Esophagus squamous epithelium (tissue), 5 donors: ENCODE measurements at places on chromosomes 11 and 22. TPM values are rescaled to one million over a fixed set of nuclear protein-coding genes. Genes with fewer than 3 reads are reported as not detected.

DNA sequence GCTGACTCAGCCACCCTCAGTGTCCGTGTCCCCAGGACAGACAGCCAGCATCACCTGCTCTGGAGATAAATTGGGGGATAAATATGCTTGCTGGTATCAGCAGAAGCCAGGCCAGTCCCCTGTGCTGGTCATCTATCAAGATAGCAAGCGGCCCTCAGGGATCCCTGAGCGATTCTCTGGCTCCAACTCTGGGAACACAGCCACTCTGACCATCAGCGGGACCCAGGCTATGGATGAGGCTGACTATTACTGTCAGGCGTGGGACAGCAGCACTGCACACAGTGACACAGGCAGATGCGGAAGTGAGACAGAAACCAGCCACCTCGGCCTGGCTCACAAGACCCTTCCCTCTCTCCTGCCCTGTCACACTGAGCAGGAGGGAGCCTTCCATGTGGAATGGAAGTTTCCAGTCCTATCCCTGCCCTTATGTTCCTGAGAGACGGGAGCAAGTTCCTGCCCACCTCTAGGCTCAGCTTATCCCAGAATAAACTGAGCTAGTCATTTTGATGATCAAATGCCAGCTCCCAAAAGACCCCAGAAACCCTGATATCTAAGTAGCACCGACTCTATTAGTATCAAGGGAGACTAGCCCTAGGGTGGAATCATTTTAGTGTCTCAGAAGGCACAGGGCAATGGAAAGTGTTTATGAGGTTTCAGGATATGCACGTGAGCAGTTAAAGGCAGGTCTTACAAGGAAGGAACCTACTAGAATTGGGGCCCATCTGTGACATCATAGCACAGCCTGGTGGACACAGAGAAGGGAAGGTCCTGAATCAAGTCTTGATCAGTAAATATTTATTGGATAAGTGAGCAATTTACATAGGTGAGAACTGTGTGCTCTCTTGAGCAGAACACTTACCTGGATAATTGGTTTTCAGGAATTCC, 6.3 kb upstream of the IGLL5 start:
- no peaks in the 10 kb centered on the region for H3K36me3 ChIP-seq
- H3K27me3 ChIP-seq = no peaks in the 10 kb centered on the region
- DNase-seq = no peak

DNA sequence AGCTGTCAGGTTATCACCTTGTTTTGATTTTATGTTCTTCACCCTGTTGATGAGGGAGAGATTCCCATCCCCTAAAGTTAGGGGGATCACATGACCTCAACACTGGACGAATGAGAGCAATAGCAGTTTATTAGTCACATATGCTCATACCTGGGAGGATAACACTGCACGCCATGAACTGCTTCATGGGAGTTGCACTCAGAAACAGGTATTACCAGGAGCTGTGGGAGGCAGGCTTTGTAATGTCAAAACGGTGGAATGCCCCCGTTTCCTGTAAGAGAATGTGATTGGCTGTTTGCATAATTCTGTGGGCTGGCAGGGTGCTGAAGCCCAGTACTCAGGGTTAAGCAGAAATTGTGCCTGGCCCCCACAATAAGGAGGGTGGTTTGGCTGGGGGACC, 3.2 kb upstream of the THY1 start:
- H3K27me3 ChIP-seq = peaks cover 59% of the 10 kb centered on the region
- DNase-seq = no peak
- no peak overlapping the region for H3K4me3 ChIP-seq
- H3K4me1 ChIP-seq = peaks cover 26% of the 10 kb centered on the region

DNA sequence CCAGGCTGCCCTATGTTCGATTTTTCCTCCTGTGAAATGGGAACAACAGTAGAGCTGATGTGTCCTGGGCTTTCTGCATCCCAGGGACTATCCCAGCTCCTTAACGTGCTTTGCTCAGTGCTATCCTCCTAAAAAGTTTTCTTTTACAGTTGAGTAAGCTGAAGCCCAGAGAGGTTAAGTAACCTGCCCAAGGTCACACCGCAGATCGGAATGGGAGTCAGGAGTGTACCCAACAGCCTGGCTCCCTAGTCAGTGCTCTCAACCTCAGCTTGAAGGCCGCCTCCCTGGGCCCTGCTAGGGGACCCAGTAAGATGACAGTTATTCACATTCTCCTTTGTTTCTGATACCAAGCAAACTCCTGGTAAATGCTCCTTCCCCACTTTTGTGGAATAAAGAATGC, 45.9 kb downstream of the PARVB start:
- H3K4me3 ChIP-seq = no peak overlapping the region
- no peaks in the 10 kb centered on the region for H3K36me3 ChIP-seq
- H3K27ac ChIP-seq = no peak overlapping the region
- H3K27me3 ChIP-seq = no peaks in the 10 kb centered on the region

DNA sequence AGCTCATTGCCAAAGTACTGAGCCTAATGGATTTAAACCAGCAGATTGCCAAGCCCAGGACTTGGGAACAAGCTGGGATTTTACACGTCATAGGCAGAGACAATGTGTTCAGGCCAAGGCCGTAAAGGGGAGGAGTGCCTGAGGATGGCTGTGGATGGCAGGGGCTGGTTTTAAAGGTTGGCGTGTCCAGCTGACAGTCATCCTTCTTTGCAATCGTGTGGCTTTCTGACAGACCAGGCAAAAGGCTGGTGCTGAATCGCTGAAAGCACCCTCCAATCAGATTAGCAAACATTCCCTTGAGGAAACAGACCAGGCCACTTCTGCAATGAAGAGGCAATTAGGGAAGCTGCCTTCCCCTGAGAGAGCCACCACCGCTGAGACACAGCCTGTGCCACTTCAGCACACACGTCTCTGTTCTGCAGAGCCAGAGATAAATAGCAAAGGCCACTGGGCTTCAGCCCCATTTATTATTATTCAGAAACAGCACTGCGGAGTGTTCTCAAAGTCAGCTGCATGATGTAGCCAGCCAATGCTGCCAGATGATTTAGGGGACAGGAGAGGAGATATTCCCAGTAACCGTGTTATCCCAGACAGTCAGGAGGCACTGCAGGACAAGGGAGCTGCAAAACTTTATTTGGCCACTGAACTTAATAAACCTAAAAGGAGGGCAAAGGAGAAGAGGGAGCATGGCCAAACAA, 54.2 kb upstream of the CSNK2A3 start:
- no peaks in the 10 kb centered on the region for H3K36me3 ChIP-seq
- no peak overlapping the region for H3K4me3 ChIP-seq
- H3K4me1 ChIP-seq = peaks cover 70% of the 10 kb centered on the region
- no peak for DNase-seq

- peaks cover 22% of the 10 kb centered on the region for H3K4me1 ChIP-seq
- no peak for DNase-seq
- no peaks in the 10 kb centered on the region for H3K36me3 ChIP-seq
- no peaks in the 10 kb centered on the region for H3K27me3 ChIP-seq
Observed at GRCh38 chr22:40235308-40235707, 57.6 kb downstream of the TNRC6B start.

DNA sequence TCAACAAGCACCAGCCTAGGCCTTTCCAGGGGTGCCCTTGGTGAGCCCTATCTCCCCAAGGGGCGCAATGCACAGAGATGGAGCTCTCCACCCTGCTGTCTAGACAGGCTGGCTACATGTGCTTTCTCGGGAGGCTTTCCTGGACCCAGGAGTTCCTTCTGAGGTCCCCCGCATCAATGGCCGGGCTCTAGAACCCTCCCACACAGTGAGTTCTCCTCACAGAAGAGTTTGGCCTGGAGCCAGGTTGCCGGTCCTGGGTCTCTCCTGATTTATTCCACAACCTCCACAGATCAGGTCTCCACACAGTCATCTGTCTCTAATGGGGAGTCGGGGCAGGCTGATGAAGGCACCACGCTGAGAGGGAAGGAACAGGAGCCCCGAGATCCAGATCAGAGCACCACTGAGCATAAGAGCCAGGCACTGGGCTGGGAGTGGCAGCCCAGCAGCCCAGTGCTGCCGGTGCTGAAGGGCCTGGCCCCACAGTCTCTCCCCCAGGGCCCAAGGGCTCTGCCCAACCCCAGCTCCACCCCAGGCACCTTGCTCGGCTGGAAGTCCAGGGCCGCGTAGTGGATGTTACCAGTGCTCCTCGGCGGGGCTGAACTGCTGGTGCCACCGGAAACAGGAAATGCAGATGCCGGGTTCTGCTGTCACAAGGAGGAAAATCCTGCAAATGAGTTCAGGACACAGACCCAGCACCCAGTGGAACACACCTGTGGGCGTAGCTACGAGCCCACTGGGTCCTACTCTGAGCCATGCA, 44.7 kb downstream of the GAB4 start:
- no peak overlapping the region for H3K27ac ChIP-seq
- H3K4me1 ChIP-seq = no peaks in the 10 kb centered on the region
- no peaks in the 10 kb centered on the region for H3K27me3 ChIP-seq
- no peak for DNase-seq
- no peak overlapping the region for H3K4me3 ChIP-seq

DNA sequence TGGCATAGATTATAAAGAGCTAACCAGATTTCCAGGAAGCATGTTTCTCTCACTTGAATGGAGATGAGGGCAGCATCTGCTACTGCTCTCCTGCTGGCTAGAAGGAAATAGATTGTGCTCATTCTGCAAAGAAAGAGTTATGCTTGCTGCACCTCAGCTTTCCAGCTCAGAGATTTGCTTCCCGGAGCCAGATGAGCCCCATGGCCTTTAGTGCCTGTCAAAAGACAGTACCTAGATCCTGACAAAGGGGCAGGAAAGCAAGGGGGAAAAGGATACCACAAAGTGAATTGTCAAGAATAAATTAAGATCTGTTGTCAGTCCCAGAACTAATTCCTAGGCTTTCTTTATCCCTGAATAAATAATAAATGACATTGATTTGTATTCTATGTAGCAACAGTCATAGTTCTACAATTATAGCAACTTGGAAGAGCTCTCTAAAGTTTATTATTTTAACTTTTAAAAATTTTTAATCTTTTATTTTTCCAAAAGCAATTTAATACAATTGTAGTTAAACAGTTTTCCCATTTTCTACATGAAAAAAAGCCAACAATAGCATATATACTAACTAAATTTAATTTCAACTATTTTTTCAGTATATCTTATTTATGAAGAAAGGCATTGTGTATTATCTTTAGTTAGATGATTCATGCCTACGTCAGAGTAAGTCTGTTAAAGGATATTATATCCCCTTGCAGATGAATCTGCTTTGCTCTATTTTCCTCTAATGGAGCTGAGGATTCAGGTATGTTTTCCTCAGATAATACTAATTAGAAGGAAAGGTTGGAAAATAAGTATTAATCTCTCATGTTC, 306.1 kb upstream of the DDI1 start:
- DNase-seq = no peak
- H3K36me3 ChIP-seq = no peaks in the 10 kb centered on the region
- no peak overlapping the region for H3K4me3 ChIP-seq
- H3K27me3 ChIP-seq = no peaks in the 10 kb centered on the region

The EHBP1L1 gene
- total RNA-seq = 46.5 TPM

The LAYN gene
- total RNA-seq = 13.0 TPM

The CCDC83 gene
- total RNA-seq = not detected
